ENCODE measurements at places on chromosomes 13 and 19. TPM values are rescaled to one million over a fixed set of nuclear protein-coding genes. Genes with fewer than 3 reads are reported as not detected.

GRCh38 chr19:1240925-1241324 lies 626 bp upstream of the ATP5F1D start:
- no peak for DNase-seq

GRCh38 chr19:32324631-32325285 lies 20.7 kb upstream of the ZNF507 start:
- no peak for DNase-seq

The BCAM gene
- not detected for total RNA-seq

The SYT3 gene
- total RNA-seq, result not detected

The CACNG7 gene
- not detected for total RNA-seq

DNA sequence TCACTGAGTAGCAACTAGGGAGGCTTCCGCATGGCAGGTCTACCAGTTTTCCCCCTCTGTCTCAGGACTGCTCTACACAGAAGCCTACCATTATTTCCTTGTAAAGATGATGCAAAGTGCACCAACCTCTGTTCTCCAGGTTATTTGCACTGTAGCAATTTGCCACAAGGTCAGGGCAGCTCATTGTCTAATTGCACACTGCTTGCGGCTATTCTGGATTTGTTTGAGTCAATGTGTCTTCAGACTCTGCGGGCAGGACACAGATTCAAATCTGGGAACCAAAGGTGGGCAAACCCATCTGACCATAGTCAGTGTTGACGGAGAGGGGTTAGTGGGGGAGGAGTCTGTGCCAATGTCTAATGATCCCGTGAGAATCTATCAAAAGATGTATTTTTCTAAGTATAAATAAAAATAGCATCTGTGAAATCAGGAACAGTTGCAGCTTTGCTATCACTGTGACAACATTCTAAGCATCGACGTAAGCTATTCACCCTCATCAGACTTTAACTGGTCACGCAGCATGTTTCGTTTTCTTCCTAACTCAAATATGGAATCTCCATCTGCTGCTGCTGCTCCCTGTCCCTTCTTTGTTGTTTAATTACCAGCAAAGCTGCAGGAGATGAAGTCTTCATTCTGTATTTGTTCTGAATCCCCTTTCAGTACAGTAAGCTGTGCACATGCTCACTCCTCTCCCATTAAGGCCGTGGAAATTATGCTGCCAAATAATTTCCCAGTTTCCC lies 26.4 kb downstream of the CYSLTR2 start:
- DNase-seq, result no peak

DNA sequence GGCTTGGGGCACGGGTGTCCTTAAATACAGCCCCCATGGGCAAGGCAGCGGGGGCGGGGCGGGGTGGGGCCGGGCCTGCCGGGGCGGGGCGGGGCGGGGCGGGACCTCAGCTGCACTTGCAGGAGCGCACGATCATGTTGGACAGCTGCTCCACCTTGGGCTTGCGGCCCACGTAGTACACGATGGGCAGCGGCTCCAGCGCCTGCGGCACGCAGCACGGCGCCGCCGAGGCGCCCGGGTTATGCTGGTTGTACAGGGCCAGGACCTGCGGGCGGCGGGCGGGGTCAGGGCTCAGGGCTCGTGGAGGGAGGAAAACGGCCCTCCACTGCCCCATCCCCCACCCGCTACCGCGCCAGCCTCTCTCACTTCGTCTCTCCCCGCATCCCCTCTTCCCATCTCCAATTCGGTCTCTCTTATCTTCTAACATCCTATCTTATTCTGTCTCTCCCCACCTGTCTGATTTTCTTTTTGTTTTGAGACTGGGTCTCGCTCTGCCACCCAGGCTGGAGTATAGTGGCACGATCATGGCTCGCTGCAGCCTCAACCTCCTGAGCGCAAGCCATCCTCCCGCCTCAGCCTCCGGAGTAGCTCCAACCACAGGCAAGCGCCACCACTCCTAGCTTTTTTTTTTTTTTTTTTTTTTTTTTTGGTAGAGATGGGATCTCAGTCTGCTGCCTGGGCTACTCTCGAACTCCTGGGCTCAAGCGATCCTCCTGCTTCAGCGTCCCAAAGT lies 21.1 kb downstream of the CCDC97 start:
- no peak for DNase-seq

DNA sequence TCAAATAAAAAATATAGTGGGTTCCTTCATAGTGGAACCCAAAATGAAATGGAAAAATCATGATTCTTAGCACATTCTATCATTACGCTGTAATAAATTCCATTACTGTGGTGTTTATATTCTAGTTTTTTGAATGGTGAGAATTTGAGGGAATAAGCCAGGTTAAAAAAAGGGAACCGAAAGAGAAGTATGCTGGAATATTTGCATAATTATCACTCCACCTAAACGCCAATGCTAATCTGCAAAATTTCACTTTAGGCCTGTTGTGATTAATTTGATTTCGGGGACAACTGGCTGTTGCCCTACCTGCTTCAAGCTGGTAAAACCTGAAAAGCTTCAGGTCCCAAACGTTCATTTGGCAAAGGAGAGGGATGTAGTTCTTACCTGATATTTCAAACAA lies 32.1 kb upstream of the SCEL start:
- DNase-seq, result no peak

- DNase-seq, result no peak
Observed at GRCh38 chr13:104355041-104355670, 1288.9 kb upstream of the SLC10A2 start.

All from activated CD4-positive, alpha-beta memory T cell treated with anti-CD3 and anti-CD28 coated beads for 36 hours (primary cell).